ENCODE measurements at places on chromosomes 11 and 22.

- DNase-seq = no peak
These were observed 121.5 kb downstream of the CNTN5 start for GRCh38 chr11:99142237-99142636.

GRCh38 chr11:13685461-13686108, 17.1 kb downstream of the FAR1 start:
- no peak for DNase-seq

- DNase-seq = no peak
These were observed 12.8 kb downstream of the OR8A1 start for GRCh38 chr11:124582565-124582964.

GRCh38 chr22:23527971-23528740, 51.9 kb downstream of the IGLL1 start:
- DNase-seq = no peak

- no peak for DNase-seq
These were observed 136.9 kb upstream of the ZC3H12C start for GRCh38 chr11:109956124-109956793.

DNA sequence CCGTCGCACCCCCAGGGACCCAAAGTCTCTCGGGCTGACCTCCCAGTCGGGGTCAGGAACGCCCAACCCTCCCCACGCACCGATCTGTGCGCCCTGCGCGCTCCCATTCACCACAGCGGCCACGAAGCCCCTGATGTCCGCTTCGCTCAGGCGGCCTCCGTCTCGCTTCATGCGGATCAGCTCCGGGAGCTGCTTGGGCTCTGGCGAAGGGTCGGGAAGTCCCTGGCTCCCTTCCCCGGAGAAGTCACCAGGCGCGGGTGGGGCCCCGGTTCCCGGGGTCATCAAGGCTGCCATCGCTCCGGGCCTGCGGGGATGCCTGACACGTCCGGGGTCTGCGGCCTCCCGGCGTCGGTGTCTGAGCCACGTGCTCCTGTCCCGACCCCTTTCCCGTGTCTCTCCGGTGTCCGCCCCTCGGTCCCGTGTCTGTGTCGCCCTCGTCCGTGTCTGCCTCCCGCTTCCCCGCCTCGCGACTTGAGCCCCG, 356 bp downstream of the TYMP start:
- no peak for DNase-seq

- no peak for DNase-seq
These were observed 945.5 kb downstream of the OPCML start for GRCh38 chr11:132586801-132587200.

DNA sequence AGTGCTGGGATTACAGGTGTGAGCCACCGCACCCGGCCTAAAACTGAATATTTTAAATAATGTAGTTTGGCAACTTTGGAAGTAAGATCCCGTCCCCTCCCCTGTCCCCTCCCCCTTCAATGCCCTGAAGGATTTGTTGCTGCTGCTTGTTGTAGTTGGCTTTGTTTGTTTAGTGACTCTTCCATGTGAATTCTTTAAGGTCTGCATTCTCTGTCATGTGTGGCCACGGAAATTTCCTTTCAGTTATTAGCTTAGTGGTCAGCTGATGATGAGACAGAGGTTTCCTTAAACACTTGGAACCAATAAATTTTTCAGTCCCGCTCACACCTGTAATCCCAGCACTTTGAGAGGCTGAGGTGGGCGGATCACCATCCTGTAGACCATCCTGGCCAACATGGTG, 109.9 kb downstream of the MPPED1 start:
- DNase-seq = no peak

DNA sequence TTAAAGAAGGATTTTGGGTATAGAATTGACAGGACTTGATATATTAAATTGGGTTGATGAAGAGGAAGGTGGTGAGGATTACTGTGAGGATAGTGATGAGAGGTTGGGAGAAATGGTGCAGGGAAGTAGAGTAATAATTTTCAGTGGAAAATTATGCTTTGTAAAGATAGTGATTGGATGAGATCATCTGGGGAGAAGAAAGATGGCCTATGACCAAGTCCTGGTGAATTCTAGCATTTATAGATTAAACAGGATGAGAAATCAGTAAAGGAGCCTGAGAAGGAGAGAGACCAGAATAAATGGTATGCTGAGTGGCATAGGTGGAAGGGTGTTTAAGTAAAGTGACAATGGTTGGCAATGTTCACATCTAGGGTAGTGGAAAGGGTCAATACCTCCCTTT, 15.0 kb downstream of the IPO7 start:
- no peak for DNase-seq

DNA sequence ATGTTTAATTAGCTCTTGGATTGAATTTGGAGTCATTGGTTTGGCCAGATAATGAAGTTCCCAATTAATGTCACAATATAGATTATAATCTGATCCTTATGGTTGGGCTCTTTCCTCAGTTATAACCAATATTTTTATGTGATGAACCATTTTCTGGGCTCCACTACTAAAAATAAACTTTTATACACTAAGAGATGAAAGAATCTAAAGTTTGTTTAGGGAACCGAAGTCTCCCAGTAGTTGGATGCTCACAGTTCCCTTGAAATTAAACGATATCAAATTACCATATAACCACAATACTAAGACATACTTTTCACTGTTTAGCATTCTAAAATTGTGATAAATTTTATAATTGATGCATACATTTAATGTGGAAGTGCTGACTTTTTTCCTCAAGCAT, 47.0 kb upstream of the ARHGAP42 start:
- no peak for DNase-seq

DNA sequence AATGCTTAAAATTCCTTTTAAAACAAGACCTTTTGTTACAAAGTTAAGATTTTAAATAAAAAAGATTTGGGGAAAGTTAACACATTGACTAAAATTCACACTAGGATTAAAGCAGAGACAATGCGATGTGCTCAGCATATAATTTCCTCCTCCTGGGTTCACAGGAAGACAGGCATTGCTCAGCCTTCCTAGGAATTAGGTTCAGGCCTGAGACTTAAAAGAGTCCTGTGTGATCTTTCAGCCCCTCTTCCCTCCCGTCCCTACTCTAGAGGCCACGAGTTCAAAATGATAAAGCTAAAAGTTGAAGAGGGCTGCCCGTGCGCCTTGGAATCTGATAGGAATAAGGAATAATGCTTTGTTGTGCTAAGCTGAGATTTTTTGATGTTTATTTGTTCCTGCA, 218.6 kb downstream of the KIRREL3 start:
- DNase-seq = no peak

GRCh38 chr22:38830026-38830844, 13.6 kb downstream of the NPTXR start:
- no peak for DNase-seq

DNA sequence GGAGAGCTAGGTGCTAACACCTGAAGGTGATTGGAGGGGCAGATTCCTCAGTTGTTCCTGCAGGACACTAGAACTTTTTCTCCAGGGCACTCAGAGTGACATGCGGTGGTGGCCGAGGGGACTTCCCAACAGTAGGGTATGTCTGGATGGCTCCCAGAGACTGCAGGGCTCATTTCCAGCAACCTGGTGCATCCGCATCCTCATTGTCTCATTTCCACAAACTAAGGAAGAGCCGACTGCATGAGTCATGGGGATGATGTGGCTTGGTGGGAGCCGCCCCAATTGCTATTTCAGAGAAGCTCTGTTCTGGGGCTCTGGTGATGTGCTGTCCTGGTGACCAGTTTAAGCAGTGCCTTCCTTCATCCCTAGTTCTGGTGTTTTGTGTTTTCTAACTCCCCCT, 2.8 kb upstream of the ROBO4 start:
- DNase-seq = no peak

GRCh38 chr11:93570759-93571413, 27.7 kb upstream of the SMCO4 start:
- DNase-seq = no peak

- no peak for DNase-seq
These were observed 3.1 kb downstream of the PANX1 start for GRCh38 chr11:94131718-94132115.

DNA sequence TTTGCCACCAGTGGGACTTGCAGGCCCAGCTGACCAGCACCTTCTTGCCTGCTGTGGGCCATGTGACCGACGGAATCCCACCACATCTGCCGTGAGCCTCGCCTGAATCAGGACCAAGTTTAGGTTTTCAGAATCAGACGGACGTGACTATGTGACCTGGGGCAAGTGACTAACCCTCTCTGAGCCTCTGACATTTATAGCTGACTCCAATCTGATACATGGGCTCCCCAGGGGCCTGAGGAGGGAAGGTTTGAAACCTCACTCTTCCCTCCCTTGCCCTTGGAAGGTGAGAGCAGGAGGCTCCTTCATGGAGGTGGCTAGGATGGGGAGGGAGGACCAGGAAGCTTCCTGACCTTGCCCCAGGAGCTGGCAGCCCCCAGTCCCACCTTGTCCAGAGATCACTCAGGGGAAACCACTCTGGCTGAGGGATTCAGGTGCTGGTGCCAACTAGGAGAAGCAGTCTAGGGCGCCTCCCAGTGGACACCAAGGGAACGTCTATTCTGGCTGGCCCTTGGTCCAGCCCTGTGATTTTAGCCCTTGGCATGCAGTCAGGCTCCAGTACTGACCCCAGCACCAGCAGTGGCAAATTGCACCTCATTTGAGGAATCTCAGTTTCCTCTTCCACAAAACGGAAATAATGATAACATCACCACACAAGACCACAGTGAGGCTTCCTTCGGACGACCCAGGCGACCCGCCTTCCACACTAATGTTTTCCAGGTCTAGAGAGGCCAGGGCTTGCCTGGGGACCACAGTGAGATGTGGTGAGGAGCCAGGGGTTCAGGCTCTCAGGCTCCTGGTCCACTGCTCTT, 47.2 kb upstream of the SYT7 start:
- DNase-seq = no peak

GRCh38 chr11:129643031-129643721, 172.5 kb upstream of the TMEM45B start:
- no peak for DNase-seq

DNA sequence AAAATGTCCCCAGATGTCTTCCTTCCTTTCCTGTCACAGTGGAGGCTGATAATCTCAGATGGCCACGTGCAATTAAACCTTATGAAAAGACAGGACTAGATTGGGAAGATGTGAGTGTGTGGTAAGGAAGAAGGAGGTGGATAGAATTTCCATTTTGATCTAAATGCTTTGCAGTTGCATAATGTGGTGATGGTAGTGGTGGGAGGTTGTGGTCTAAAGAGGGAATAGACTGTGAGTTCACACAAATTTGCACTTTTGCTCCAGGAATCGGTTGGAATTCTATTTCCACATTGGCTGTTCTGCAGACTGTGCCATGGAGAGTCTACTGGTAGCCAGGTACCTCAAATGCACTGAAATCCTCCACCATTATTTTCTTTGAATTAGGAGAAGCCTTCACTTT, 93.3 kb downstream of the ZBTB16 start:
- no peak for DNase-seq

GRCh38 chr11:67494371-67495233, 10.6 kb downstream of the PITPNM1 start:
- no peak for DNase-seq

- DNase-seq = no peak
These were observed 43.4 kb downstream of the SCUBE2 start for GRCh38 chr11:9047964-9048523.

GRCh38 chr22:33717694-33718396, 202.4 kb downstream of the LARGE1 start:
- no peak for DNase-seq

DNA sequence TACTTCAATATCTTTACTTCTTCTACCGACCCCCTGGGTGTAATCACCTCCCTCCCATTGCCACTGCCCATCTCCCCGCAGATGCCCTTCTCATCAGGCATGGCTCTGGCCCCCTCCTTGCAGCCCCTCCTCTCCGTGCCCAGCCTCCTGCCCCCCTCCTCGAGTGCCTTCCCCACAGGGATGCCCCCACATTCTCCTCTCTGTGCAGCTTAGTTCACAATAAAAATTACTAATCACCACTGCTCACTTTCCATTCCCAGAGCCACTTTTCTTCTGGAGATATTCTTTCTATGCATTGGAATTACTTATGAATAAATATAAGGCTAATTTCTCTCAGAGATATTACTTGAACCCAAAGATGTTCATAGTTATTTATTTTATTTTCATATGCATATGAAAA, 22.1 kb downstream of the IFITM10 start:
- DNase-seq = no peak

- no peak for DNase-seq
These were observed 19.0 kb downstream of the ZMAT5 start for GRCh38 chr22:29747832-29748231.

- DNase-seq = no peak
These were observed 650.8 kb upstream of the KIRREL3 start for GRCh38 chr11:127651175-127651887.

- peak; percentile 39 for DNase-seq
These were observed 5.1 kb downstream of the POU2AF3 start for GRCh38 chr11:111303461-111303860.

- no peak for DNase-seq
These were observed 67.7 kb upstream of the PICALM start for GRCh38 chr11:86136538-86136937.

DNA sequence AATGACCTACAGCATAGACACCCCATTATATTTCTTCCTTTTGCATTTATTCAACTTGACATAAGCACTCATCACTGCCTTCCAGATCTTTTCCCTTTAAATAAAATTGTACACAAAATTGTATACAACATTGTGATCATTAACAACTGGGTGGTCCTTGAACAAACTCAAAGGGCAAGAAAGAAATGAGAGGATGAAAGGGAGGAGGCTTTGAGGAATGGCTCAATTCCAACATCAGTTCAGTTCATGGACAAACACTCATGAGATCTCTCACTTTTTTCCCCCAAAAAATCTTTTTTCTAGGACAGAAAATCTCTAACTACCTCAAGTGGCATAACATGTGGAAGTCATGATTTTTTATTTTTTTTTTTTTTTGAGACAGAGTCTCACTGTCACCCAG, 113.7 kb downstream of the PLEKHA7 start:
- DNase-seq = no peak

DNA sequence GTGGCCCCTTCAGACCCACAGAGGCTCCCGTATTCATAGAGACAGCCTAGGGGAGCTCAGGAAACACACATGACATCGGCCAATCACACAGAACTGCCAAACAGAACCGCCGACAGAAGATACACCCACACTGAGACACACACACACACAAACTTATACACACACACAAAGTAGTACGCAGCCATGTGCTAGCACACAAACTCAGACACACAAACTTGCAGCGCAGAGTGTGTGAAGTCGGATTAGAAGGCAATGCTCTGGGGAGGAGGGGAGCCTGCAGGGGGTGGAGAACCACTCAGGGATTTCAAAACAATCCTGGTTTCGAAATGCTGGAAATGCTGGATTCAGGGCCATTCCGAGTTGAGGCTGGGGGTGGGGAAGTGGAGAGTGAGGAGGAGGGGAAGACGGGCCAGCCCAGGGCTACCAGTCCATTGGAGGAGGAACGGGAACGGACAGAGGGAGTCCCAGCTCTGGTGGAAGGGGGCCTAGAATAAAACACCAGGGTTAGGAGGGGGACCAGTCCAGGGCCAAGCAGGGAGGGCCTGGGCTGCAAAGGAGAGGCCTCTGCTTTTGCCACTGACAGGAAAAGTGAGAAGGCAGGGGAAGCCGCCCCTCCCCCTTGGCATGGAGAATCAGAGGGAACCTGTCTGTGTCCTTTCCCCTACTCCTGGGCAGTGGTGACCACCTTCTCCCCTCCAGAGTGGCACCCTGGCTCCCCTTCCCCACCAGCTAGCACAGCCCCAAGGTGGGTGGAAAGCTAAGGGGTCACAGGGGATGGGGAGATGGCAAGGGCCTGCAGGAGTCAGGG, 4.4 kb downstream of the BCL9L start:
- DNase-seq = no peak

GRCh38 chr22:48547971-48548370, 1279.7 kb downstream of the BRD1 start:
- no peak for DNase-seq
